Suppressor macrophage treated with lipopolysaccharide for 1 hour (primary cell): ENCODE measurements at places on chromosomes 16 and 17.

GRCh38 chr17:73956595-73957465 lies 246.6 kb upstream of the RPL38 start:
- peak; percentile 76 for DNase-seq

- DNase-seq, result peak; percentile 87
Observed at GRCh38 chr17:74631468-74632450, 8.2 kb upstream of the CD300E start.

- no peak for DNase-seq
Observed at GRCh38 chr16:77041468-77041867, 149.5 kb upstream of the MON1B start.

DNA sequence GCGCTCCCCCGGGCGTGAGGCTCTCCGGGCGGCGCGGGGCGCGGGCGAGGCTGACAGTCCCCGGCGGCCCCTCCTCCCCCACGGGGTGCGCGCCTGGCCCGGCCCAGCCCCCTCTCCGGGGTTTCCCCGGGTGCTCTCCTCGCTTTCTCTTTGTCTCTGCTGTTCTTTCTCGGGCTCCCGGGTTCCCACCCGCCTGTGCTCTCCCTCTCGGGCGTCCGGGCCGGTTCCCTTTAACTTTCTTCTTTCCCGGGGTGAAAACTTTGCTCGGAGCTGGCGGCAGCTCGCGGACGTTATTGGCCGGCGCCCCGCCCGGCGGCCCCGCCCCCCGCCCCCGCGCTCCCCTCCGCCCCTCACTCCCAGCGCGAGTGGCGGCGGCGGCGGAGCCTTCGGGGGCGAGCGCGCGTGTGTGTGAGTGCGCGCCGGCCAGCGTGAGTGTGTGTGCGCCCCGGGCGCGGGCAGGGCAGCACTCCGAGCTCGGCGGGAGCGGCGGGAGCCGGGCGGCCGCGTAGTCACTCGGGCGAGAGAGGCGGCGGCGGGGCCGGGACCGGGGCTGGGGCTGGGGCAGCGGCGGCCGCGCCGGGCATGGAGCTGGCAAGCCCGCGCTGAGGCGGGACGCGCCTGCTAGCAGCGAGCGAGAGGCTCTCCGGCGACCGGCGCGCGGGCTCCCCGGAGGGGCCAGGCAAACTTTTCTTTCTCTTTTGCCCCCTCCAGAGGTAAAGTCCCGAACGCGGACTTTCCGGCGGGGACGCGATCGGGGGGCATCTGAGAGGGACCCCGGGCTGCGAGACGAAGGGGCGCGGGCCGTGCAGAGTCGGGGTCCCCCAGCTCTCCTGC lies at the start of gene NTN1:
NTN1 (plus strand) TSS at position 353 of the 834 bp plus-strand sequence. CDS start 864 bp downstream, outside the sequence.
- DNase-seq, result peak; percentile 90

DNA sequence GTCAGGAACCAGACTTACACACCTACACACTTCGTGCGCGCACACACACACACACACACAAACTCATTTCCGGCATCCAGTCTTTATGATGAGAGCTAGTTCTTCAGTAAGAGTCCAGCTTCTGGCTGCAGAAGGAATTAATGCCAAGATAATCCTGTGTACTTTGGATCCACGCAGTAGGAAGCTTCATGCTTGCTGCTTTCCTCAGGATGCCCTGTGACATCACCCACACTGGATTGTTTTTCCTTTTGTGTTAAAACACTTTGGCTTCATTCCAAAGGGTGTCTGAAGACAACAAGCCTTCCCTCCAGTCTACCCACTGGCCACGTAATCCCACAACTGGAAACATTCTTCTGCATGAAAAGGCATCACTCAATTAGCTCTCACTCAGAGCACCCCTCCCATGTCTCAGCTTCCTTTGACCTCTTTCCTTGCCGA lies 35.4 kb downstream of the KCNJ16 start:
- no peak for DNase-seq

DNA sequence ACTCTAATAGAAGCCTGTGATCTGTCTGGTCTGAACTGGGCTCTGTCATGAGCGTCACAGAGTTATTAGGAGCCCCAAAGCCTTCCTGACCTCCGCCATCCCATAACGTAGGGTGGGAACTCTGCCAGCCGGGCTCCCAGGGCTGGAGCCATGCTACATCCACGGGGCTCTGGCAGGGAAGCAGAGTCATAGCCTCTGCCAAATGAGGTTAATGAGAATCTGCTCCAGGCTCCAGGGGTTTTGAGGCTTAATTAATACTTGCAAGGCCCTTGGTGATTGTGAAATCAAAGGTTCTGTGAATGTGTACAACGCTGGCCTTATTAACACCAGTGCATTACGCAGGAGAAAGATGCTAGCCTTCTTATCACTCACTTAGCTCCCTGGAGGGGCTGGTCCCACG lies 42.4 kb upstream of the ZFP90 start:
- DNase-seq, result no peak

DNA sequence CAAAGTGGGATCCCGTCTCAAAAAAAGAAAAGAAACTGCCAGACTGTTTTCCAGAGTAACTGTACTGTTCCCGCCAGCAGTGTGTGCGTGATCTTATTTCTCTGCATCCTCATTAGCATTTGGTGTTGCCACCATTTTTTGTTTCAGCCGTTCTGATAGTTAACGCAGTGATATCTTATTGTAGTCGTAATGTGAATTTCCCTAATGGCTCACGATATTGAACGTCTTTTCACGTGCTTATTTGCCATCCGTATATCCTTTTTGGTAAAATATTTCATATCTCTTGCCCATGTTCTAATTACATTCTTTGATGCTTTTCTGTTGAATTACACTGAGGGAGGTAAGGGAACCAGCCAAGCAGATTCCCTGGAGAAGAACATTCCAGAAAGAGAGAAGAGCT lies 92.4 kb downstream of the SEC14L1 start:
- no peak for DNase-seq

GRCh38 chr17:37820313-37820994 lies 75.6 kb upstream of the HNF1B start:
- peak; percentile 24 for DNase-seq

DNA sequence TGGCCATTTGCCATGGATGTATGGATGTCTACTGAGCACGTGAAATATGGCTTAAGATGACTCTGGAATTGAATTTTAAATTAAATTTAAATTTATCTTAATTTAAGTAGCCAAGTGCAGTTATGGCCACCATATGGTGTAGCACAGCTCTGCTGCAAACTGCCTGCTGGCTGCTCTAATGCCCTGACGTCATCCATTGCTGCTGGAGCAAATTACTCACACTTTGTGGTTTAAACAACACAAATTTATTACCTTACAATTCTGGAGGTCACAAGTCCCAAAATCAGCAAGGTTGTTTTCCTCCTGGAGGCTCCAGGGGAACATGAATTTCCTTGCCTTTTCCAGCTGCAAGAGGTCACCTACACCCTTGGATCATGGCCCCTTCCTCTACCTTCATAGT lies 679.3 kb upstream of the EEF2KMT start:
- DNase-seq, result no peak

- no peak for DNase-seq
Observed at GRCh38 chr17:9577373-9577709, 899 bp downstream of the CFAP52 start.

DNA sequence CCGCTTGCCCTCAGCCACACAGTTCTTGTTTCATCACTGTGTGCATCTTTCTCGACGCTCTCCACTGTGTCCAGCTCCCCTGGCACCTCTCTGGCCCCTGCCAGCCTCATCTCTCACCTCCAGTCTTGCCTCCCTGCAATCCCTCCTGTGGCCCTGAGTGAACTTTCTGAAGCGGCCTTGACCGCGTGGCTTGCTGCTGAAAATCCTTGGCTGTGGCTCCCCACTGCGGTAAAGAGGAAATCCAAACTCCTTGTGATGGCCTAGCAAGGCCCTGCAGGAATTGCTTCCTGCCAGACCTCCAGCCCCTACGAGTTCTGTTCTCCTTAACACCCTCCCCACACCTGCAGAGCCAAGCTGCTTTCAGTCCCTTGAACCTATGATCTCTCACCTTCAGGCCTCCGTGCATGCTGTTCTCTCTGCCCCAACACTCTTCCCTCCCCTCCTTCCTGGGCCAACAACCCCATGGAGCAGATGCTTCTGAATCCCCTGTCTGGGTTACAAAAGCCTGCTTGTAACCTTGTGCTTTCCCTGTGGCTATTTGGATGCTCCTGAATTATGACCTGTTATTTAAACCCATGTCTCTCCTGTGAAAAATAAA lies 33.6 kb upstream of the BRD7 start:
- no peak for DNase-seq

- peak; percentile 75 for DNase-seq
Observed at GRCh38 chr16:85126705-85127378, 14.6 kb upstream of the CIBAR2 start.

DNA sequence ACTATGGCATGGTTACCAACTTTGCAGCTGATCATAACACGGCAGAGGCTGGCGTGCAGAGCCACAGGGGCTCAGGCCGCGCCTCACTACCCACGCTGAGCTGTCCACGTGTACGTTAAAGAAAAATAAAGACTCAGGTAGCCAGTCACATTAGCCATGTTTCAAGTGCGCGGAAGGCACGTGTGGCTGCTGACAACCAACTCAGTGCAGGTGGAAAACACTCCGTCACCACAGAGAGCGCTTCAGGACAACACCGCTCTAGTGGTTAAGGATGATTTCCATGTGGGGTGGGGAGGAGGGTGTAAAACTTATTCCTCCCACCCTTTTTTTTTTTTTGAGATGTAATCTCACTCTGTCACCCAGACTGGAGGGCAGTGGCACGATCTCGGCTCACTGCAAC lies 33.8 kb downstream of the ZCCHC14 start:
- no peak for DNase-seq

DNA sequence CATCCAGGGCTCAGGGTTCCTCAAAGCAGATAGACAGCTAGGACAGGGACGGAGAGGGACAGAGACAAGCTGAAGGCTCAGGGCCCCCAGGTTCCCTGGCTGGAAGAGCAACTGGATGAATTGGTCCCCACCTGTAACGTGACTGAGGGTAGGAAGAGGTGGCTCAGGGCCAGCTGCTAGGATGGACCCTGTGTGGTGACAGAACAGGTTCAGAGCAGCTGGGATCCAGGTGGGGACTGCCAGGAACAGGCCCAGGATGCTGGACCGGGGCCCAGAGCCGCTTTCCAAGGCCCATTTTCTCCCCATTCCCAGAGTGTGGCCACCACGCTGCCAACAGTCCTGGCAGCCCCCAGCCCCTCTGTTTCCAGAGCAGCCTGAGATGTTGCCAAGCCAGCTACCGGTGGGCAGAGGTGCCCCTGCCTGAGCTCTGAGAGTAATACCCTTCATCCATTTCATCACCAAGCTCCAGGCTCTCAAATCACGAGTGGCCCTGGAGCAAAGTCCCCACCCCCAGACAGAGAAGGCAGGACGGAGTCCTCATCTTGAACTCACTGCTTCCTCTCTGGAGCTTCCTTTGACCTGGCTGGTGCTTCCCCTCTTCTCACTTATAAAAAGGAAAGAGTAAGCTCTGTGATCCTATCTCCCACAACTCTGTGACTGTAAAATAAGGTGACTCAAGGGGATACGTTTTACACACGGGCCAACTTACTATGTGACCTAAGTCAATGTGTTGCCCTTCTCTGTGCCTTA lies 79.6 kb downstream of the TMEM132E start:
- no peak for DNase-seq

DNA sequence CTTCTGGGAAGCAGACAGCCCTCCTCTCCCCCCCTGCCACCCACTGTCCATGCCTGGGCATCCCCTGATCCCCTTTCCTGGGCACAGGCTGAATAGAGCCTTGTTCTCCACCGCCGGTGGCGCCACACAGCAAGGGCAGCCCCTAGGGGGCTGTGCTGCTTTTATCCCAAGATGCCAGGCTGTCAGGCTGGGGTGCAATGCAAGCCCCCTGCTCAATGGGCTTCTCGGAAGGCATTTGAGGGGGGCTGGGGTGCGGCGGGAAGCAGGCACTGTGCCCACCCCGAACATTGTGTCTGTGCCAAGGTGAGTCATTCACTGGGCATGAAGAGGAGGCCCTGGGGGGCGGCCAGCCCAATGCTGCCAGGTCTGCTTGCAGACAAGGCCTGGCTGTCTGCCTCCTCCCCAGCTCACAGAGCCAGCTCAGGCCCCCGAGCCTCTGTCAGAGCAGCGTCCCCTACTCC lies 1.5 kb upstream of the GFAP start:
- no peak for DNase-seq

GRCh38 chr17:43556292-43556691 lies 10.2 kb upstream of the ETV4 start:
- DNase-seq, result peak; percentile 77

GRCh38 chr17:10010752-10011151 lies 105.7 kb upstream of the RCVRN start:
- no peak for DNase-seq

- DNase-seq, result no peak
Observed at GRCh38 chr16:6510261-6510660, 822.4 kb upstream of the RBFOX1 start.

GRCh38 chr16:85199069-85199725 lies 86.9 kb upstream of the CIBAR2 start:
- DNase-seq, result no peak

- DNase-seq, result no peak
Observed at GRCh38 chr16:17246268-17246885, 224.4 kb downstream of the XYLT1 start.

DNA sequence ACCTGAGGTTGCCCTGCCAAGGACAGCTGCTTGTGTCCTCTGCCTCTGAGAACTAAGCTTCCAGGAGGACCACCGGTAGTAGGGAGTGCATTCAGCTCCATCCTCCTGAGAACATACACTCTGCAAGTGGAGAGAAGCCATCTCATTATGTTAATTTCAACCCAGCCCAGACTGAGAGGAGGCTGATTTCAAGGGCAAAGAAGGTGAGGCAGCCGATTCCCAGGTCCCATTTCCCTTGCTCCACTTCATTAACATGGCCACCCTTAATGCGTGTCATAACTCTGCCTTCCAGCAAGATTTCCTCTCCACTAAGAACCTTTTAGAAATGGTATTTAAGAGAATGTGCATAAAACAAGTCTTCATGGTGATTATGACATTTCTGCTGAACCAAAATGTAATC lies 72.5 kb downstream of the CDH13 start:
- DNase-seq, result no peak

GRCh38 chr16:14399378-14400284 lies 230.4 kb downstream of the PARN start:
- DNase-seq, result peak; percentile 46

DNA sequence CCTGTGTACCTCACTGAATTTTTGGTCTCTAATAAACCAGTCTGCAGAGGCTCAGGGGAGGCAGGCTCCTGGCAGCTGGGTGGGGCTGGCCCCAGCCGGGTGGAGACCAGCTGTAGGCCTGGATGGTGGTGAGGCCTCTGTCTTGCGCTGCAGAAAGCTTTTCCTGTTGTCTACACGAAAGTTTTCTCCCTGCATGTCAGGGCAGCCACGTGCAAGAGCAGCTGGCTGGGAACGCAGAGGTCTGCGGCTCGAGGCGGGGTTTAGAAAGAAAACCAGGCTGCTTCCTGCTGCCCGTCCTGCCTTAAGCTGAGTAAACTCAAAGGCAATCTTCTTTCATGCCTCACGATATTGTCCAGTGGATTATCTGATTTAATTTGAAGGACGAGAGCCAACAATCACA lies 2.4 kb downstream of the SERPINF1 start:
- DNase-seq, result peak; percentile 52

GRCh38 chr17:36674278-36674650 lies 72.9 kb downstream of the MRM1 start:
- no peak for DNase-seq

- DNase-seq, result peak; percentile 36
Observed at GRCh38 chr17:74307984-74308773, 17.8 kb upstream of the KIF19 start.
